ENCODE measurements at places on chromosomes 3 and 15.

GRCh38 chr3:190446573-190447279 lies 3.0 kb downstream of the TMEM207 start:
- no peak overlapping the region for H3K4me3 ChIP-seq
- H3K27me3 ChIP-seq = no peaks in the 10 kb centered on the region
- H3K27ac ChIP-seq = no peak overlapping the region
- no peaks in the 10 kb centered on the region for H3K36me3 ChIP-seq

DNA sequence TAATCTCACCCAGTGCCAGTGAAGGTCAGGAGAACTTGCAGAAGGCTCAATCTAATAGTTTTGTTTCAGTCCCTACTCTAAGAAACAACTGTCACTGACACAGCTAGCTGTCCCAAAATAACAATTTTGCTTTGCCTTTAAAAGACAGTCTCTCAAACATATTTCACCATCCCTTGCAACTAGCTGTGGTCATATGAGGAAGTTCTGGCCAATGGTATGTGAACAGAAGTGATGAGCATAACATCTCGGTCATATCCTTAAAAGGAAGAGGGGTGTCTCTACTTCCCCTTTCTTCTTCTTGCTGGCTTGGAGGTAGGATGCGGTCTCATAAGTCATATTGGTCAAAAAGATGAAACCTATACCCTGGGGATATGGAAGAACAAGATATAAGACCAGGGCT lies 198.1 kb downstream of the NEK10 start:
- H3K4me1 ChIP-seq = no peaks in the 10 kb centered on the region
- H3K36me3 ChIP-seq = no peaks in the 10 kb centered on the region
- no peak for DNase-seq
- H3K4me3 ChIP-seq = no peak overlapping the region
- H3K27ac ChIP-seq = no peak overlapping the region

- H3K4me3 ChIP-seq = no peak overlapping the region
- no peak overlapping the region for H3K27ac ChIP-seq
- H3K36me3 ChIP-seq = no peaks in the 10 kb centered on the region
- peaks cover 3% of the 10 kb centered on the region for H3K4me1 ChIP-seq
- H3K27me3 ChIP-seq = no peaks in the 10 kb centered on the region
These were observed 347.7 kb downstream of the PLCL2 start for GRCh38 chr3:17232442-17232841.

GRCh38 chr15:64452988-64453688 lies 7.2 kb upstream of the ZNF609 start:
- H3K4me3 ChIP-seq = no peak overlapping the region
- no peaks in the 10 kb centered on the region for H3K27me3 ChIP-seq
- peaks cover 6% of the 10 kb centered on the region for H3K36me3 ChIP-seq
- peaks cover 19% of the 10 kb centered on the region for H3K4me1 ChIP-seq
- peak; percentile 74 for DNase-seq
- no peak overlapping the region for H3K27ac ChIP-seq

- no peak for DNase-seq
- H3K27me3 ChIP-seq = no peaks in the 10 kb centered on the region
- peaks cover 14% of the 10 kb centered on the region for H3K4me1 ChIP-seq
- no peak overlapping the region for H3K27ac ChIP-seq
- H3K4me3 ChIP-seq = no peak overlapping the region
- no peaks in the 10 kb centered on the region for H3K36me3 ChIP-seq
These were observed 28.4 kb upstream of the MAGI1 start for GRCh38 chr3:66066963-66067617.

DNA sequence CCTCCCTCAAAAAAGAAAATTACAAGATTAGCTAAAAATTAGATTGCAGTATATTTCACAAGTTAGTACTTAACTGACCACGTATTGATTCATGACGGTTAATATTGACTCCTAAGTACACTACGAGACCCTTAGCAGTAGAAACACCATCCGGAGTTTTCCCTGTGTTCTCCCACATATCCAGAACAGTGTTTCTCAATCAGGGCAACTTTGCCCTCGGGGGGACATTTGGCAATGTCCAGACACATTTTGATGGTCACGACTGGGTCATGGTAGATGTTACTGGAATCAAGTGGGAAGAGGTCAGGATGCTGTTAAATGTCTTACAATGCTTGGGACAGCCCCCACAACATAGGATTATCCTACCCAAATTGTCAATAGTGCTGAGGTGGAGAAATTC lies 40.7 kb upstream of the LIPC start:
- no peak overlapping the region for H3K4me3 ChIP-seq
- no peak overlapping the region for H3K27ac ChIP-seq
- H3K36me3 ChIP-seq = no peaks in the 10 kb centered on the region
- no peak for DNase-seq

- no peaks in the 10 kb centered on the region for H3K4me1 ChIP-seq
These were observed 145.2 kb upstream of the CBLB start for GRCh38 chr3:106013971-106014370.

- H3K27me3 ChIP-seq = no peaks in the 10 kb centered on the region
- DNase-seq = no peak
- no peaks in the 10 kb centered on the region for H3K36me3 ChIP-seq
- no peaks in the 10 kb centered on the region for H3K4me1 ChIP-seq
These were observed 160.3 kb downstream of the MTHFS start for GRCh38 chr15:79736435-79737000.

DNA sequence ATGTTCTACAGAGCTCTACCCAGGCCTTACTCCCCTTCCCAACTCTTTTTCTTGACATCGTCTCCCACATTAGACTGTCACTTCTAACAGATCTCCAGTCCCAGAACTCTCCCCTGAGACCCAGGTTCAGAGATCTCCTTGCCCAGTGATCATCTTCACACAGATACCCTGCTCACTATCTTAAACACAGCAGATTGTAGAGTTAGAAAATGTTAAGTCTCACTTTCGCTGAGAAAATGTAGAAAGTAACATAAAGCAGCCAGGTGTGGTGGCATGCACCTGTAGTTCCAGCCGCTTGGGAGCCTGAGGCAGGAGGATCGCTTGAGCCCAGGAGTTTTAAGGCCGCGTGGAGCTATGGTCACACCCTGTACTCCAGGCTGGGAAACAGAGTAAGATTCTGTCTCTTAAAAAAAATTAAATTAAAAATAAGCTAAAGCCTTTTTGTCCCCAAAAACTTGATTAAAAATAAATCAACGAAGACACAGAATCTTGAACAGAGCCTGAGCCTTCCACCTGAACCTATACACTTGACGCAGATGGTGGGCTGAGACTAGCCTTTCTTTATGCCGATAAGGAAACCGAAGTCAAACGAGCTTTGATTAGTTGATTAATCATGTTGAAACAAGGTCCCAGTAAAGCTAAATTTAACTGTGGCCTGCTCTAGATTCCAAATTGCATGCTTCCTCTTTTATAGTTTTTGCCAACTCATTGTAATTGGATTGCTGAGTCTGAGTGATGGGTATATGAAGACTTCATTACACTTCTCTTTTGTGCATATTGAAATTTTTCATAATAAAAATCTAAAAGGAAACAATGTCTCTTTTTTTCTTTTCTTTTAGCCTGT lies 31.3 kb upstream of the BLM start:
- H3K27ac ChIP-seq = no peak overlapping the region
- DNase-seq = no peak
- no peaks in the 10 kb centered on the region for H3K4me1 ChIP-seq
- H3K27me3 ChIP-seq = no peaks in the 10 kb centered on the region

DNA sequence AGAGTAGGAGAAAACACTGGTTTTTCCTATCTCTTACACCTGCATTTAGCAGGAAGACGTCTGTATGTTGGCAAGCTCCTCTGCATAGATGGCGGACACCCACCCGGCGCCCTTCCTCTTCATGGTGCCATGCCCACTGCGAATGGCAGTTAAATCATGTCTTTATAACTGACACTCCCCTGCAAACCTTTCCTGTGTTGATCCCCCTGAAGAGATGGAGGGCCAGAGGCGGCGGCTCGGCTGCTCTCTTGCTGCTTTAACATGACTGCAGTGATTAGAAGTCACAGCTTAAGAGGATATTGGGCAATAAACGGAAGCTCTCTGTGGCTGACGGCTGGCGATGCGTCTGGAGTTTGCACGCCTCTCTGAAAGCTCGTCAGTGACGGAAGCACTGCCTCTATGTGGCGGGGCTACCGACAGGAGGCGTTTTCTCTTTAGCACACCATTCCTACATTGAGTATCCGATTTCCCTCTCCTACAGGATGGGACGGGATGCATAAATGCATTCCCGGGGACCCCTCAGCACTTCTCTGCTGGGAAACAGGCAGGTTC lies 25.5 kb upstream of the SNRPA1 start:
- H3K27me3 ChIP-seq = no peaks in the 10 kb centered on the region
- no peaks in the 10 kb centered on the region for H3K36me3 ChIP-seq
- no peak overlapping the region for H3K4me3 ChIP-seq
- H3K27ac ChIP-seq = no peak overlapping the region

Data from thyroid gland (tissue), 4 donors.